ENCODE measurements at places on chromosomes 12 and 14. TPM values are rescaled to one million over a fixed set of nuclear protein-coding genes. Genes with fewer than 3 reads are reported as not detected.
A peak's percentile ranks its signal among the peaks of the same experiment; 100 is the strongest.

HOXC4 gene
- not detected for total RNA-seq

KCNK10 gene
- 5.4 TPM for total RNA-seq

ISM2 gene
- 0.14 TPM for total RNA-seq

TAS2R10 gene
- not detected for total RNA-seq

DNA sequence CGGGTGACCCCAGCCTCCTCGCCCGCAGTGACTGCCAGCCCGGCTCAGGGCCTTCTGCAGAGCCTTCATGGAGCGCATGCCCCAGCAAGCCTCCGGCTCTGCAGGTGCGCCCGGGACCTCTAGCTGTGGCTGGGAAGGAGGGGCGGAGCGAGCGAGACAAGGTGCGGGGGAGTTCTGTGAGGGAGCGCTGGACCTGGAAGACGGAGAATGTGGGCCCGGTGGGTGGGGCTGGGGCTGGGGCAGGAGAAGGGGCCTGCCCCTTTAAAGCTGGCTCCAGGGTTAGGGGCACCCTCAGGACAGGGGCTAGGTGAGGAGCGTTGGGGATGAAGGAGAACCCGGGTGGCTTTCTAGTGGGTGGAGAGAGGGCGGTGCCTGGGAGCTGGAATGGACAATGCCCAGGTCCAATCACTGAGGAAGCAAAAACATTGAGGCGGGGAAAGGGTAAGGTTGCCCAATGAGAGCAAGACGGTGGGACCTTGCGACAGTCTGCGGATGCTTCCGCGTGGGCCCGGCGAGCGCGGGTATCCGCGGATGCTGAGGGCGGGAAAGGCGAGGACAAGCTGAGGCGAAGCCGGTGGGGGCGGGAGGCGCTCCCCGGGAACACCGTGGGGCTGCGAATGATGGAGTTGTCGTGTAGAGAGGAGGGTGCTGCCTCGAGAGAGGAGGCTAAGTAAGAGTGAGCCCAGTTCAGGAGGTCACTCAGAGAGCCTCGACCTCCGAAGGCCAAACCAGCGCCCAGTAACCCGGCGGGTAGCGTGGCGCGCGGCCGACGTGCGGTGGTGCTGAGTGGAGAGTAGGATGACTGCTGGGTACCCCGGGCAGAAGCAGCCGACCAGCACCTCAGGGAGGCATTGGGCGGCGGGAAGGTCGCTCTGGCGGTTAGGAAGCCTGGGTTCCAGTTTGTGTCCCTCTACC is at the start of gene GLS2:
GLS2 (minus strand) TSS at position 121 of the 915 bp plus-strand sequence; CDS start at position 78, 43 bp downstream.
- peak; percentile 79 for DNase-seq

DDX11 gene
- total RNA-seq = 15.5 TPM

- no peak for DNase-seq
Observed at GRCh38 chr12:124694846-124695497, 127.6 kb upstream of the NCOR2 start.

DNA sequence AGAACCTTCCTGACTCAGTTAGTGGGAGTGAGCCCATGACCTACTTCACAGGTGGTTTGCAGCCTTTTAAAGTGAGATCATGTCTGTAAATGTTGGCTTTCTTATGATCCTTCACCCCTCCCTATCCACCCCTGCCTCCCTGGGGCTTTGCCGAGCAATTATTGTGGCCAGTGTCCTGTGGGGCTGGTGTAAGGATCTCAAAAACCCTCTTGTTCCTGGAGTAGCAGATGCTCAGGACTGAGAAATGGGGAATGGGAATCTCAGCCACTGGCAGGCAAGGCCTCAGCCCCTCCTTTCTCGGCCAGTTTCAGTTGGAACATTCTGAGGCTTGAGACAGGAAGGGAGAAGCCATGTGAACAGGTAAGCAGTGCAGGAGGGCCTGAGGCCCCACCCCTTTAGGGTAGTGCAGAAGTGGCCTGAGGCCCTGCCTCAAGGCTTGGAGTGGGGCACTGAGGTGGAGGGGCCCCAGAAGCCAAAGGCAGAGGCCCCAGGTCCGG is 53.8 kb downstream of the PLEKHG3 start:
- peak; percentile 51 for DNase-seq

GRCh38 chr12:26287671-26288381 is 92.5 kb downstream of the SSPN start:
- no peak for DNase-seq

DNA sequence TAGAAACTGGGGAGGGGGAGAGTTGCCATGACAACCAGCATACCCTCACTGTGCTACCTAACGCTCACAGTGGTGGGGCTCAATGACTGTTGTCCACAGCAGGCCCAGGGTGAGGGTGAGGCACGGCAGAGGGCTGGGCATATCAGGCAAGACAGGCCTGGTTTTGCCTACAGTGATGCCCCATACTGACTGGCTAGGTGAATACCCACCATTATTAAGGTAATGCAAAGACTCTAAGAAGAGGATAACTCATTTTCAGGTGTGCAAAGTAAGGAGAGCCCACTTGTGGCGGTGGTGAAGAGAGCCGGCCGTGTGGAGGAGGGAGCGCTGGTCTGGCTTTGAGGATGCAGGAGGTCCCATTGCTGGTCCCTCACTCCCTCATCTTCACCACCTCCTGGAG is 422.3 kb downstream of the FUT8 start:
- no peak for DNase-seq

- DNase-seq = peak; percentile 90
Observed at GRCh38 chr14:73740618-73741326, 26.6 kb upstream of the PNMA1 start.

GRCh38 chr12:109982210-109982609 is 14.0 kb downstream of the GIT2 start:
- no peak for DNase-seq

DNA sequence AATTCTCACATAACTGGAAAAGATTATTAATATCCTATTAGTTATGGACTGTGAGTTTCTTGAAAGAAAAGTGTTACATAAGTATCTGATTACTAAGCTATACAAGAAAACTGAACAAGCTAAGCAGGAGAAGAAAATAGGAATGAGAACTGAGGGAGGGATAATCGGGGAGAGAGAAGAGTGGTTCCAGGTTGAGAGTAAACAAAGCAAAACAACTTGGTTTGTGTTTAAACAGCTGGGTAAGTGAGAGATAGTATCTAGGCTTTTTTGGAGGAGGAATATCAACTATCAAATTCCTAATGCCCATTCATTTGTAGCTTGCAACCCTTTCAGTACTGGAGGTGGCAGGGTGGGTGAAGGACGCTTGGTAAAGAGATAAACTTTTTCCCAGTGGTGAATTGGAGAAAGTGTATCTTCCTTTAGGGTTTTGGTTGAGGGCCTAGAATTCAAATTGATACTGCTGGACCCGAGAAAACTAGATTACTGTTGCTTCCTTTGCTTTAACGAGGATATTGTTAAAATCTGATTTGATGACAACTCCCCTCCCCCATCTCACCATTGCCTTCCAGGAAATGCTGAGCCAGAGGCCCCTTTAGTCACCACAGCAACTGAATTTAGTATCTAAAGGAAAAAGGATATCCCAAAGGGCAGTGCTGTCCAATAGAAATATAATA is 2.0 kb upstream of the SLC2A3 start:
- no peak for DNase-seq

GPR65 gene
- 1.5 TPM for total RNA-seq

GRCh38 chr12:125393569-125393968 is 328.3 kb downstream of the AACS start:
- DNase-seq = peak; percentile 35

BBOF1 gene
- total RNA-seq = 4.5 TPM

DNA sequence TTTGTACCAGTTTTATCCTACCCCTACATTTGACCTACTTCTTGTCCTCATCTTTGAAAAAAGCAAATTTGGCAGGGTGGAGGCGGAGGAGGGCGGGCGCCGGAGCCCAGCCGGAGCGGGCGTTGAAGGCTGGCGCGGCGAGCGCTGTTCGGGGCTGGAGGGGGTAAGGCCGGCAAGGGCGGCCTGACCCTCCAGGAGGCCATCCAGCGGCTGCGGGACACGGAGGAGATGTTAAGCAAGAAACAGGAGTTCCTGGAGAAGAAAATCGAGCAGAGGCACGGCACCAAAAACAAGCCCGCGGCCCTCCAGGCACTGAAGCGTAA is 27.2 kb downstream of the FBXO34 start:
- DNase-seq = no peak

HOXC12 gene
- total RNA-seq = not detected

GRCh38 chr12:29781705-29782266 is 2.0 kb downstream of the TMTC1 start:
- no peak for DNase-seq

DNA sequence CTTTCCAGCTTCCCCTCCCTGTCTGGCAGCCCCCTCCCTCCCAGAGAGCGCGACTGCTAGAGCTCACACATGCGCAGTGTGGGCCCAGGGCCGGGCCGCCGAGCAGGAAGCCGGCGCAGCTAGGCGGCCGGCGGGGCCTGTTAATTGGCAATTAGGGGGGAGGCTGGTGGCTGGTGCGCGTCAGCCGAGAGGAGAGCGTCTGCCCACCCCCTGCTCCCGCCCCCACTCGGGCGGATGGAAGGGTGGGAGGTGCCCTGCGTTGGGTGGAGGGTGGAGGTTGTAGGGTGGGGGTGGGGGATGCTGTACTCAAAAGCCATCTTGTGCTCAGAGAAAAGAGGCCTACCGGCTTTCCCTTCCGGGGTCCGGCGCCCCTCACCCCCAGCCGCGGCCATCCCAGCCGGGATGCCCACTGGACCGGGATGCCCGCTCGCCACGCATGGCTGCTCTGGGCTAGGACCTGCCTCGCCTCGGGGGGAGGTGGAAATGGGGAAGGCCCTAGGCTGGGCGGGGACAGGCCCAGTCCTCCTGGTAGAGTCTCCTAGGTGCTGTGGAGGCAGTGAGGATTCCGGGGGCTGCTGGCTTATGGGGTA is 9.2 kb downstream of the HOXC8 start:
- peak; percentile 68 for DNase-seq

GRCh38 chr12:145369-145960 is 68.5 kb downstream of the SLC6A12 start:
- no peak for DNase-seq

GRCh38 chr12:41910578-41911320 is 233.9 kb downstream of the GXYLT1 start:
- no peak for DNase-seq

- DNase-seq = no peak
Observed at GRCh38 chr12:91616416-91616815, 433.8 kb upstream of the DCN start.

DNA sequence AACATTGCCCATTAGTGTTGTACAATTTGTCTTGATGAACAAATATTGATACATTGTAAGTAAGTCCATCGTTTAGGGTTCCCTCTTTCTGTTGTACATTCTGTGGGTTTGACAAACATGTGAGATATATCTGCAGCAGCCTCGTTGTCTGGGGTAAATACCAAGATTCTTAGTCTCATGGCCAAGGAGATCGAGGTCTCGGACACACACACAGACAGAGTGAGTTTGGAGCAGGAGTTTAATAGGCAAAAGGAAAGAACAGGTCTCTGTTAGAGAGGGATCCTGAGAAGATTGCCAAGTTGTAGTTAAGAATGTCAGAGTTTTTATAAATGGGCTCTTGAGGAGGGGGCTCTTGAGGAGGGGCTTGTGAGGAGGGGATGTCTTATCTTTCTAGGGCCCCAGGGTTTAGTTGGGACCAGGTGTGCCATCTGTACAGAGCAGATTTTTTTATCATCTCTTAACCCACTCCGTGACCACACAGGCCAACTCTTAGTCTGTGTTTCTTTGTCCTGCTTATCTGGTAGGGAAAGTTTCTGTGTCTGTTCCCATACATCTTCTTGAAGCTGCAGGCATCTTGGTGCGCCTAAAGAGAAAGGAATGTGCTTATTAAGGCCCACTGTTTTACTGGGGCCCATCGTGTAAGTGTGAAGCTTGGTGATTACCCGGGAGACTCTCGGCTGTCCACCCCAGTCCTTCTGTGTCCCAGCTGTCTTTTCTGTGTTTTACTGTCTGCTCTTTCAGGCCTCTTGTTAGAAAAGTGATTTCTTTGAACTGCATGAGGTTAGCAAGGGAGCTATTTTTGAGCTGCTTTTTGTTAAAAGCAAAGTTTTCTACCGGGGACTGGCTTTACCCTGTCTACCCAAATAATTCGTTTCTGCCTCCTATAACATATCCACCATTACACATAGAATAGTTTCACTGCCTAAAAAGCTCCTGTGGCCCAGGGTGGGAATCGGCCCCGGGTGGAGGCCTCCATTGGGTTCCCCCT is 22.4 kb upstream of the CLEC2D start:
- no peak for DNase-seq

DNA sequence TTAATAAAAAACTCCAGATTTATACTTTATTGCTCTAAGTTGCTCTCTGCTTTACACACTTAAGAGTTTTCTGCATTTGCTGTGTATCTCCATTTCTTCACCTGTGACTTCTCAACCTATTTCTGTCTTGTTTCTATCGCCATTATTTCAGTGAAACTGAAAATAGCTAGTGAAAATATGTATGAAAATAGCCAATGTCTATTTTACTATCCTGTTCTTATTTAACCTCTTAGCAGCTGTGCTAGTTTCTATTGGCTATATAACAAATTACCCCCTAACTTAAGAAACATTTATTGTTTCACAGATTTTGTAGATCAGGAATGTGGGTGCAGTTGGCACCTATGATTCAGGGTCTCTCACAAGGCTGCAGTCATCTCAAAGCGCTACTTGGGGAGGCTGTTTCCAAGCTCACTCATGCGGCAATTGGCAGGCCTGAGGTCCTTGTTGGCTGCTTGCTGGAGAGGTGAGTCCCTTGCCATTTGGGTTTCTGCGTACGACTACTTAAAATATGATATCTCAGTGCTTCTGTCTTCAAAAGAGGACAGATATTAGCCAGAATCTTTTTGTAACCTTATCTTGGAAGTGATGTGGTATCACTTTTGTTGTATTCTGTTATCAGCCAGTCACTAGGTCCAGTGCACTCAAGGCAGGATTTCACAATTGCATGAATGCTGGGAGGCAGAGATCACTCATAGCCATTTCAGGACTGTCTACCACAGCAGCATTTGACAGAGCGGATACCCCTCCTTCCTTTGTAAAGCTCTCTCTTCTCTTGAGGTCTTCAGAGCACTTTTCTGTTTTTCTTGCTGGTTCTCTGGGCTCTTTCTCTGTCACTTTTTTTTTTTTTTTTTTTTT is 7.2 kb downstream of the ERC1 start:
- DNase-seq = no peak

PAPLN gene
- total RNA-seq = 8.3 TPM

ABCD2 gene
- 0.15 TPM for total RNA-seq

DNA sequence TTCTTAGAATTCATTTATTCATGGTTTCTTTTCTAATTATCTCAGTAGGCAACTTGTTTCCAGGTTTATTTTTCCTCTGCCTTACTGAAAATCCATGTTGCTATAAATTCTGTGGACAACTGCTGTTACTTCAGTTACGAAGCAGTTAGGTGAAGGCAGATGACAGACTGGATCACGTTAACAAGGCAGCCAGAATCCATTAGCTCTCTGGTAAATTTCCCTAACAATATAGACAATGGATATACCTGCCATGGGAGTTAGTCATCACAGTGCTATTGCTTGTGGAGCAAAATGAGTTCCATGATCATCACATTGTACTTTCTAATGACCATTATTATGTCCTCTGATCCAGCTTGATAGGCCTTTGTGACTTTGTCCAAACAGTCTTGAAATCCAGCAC is 291.5 kb downstream of the NELL2 start:
- no peak for DNase-seq

DNA sequence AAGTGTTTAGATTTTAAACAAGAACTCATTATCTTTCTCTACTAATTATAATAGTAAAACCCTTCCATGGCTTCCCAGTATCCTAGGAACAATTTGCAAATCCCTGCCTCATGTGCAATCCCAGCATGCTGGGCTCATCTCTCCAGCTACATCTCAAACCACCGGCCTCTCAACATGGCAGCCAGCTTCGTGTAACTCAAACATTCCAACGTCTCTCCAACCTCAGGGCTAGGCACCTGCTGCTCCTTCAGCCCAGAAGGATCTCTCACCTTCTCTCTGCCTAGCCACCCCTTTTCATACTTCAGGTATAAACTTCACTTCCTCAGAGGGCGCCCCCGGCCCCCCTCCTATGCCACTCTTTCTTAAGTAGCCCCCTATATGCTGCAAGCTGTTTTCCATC is 7.2 kb downstream of the SART3 start:
- DNase-seq = no peak

- no peak for DNase-seq
Observed at GRCh38 chr12:121925358-121925695, 6.9 kb downstream of the CFAP251 start.

Data from left colon (tissue), 2 donors.